Eye (tissue), 1 donor: ENCODE measurements at places on chromosomes 5 and 9.

- DNase-seq, result no peak
Observed at GRCh38 chr9:133251773-133252172, 23.2 kb downstream of the ABO start.

DNA sequence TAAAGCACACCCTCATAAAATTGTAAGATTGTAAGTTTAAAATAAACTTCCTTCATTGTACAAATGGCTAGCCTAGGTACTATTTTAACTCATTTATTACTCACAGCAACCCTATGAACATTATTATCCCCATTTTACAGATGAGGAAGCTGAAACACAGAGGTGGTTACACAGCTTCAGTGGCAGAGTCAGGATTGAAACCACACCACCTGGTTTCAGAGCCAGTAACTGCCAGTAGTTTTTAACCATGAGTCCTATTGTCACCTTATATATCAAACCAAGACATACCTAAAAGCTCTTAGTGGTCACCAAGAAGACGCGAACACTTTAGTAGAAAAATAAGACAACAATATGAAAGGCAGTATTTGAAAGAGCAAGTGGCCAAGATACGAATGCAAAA lies 16.1 kb downstream of the SH3GL2 start:
- no peak for DNase-seq

GRCh38 chr9:115913696-115914095 lies 239.9 kb upstream of the PAPPA start:
- peak; percentile 3 for DNase-seq

GRCh38 chr5:90015584-90016018 lies 394.0 kb downstream of the CETN3 start:
- DNase-seq, result no peak

DNA sequence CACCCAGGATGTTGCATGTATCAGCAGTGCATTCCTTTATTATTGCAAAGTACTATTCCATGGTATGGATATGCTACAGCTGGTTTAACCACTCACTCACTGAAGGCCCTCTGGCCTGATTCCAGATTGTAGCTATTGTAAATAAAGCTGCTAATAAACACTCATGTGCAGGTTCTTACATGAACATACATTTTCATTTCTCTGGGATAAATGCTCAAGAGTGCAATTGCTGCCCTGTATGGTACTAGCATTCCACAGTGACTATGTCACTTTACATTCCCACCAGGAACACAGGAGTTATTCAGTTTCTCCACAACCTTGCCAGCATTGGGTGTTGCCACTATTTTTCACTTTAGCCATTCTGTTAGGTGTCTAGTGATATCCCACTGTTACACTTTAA lies 267.6 kb downstream of the SPOCK1 start:
- no peak for DNase-seq

- DNase-seq, result no peak
Observed at GRCh38 chr5:32848120-32848519, 137.0 kb downstream of the NPR3 start.

- no peak for DNase-seq
Observed at GRCh38 chr5:98308960-98309359, 464.5 kb upstream of the RGMB start.

GRCh38 chr5:124742983-124743601 lies 3.3 kb downstream of the ZNF608 start:
- DNase-seq, result no peak

DNA sequence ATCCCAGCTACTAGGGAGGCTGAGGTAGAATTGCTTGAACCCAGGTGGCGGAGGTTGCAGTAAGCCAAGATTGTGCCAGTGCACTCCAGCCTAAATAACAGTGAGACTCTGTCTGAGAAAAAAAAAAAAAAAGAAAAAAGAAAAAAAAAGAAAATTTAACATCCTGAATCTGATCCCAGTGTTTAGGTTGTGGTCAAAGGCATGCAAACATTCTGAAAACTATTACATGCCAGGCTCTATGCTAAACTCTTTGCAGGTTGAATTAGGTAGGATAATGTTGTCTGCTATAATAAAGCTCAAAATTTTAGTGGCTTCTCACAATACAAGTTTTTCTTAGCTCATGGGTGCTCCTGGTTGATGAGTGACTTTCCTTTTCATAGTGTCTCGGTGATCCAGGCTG lies 367.4 kb downstream of the PSAT1 start:
- DNase-seq, result no peak

- no peak for DNase-seq
Observed at GRCh38 chr9:128149951-128150593, 819 bp downstream of the LCN2 start.

DNA sequence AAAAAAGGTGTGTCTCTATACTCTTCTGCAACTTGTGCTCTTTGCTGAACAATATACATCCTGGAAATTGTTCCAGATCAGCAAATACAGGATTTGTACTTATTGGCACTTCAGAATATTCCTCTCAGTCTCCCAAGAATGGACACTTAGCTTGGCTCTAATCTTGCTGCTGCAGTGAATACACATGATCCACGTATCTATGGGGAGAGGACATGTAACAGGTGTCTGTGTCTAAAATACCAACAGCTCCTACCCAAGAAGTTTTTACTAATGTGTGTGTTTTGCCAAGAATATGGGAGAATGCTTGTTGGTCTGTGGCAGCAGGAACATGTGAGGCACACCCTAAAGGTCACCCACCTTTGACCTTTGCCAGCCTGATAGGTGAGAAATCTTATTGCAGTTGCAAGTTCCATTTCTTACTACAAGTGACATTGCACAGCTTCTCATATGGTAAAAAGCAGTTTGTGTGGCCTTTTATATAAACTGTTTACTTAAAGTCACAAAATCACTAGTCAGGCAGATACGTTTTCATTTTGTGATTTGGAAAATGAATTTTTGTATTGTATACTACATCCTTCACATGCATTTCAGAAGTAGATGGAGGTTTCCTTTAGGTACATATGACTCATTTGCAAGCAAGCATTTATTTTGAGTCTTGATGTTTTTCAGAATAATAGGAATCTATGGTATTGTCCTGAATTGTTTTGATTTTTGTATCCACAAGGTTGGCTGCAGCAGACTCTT lies 35.8 kb downstream of the PHF2 start:
- no peak for DNase-seq

GRCh38 chr9:37273595-37273994 lies 148.9 kb upstream of the GRHPR start:
- DNase-seq, result no peak
